ENCODE measurements at places on chromosomes 16 and 17. TPM values are rescaled to one million over a fixed set of nuclear protein-coding genes. Genes with fewer than 3 reads are reported as not detected.

DNA sequence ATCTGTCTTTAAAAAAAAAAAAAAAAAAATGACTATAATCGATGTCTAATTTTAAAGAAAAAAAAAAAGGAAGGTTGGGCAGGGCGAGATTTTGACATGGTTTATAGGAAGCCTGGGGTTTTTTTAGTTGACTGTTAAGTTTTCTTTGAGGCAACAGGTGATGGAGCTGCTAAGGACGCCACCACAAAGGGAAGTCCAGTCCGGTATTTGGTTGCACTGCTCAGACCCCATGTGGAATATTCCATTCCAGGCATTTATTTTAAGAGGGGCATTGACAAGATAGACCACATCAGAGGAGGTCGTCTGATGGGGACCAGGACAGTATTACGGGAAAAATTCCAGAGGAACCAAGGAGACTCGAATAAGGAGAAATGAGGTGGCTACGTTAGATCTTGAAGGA is 168.4 kb downstream of the CCDC182 start:
- DNase-seq, result no peak

DNA sequence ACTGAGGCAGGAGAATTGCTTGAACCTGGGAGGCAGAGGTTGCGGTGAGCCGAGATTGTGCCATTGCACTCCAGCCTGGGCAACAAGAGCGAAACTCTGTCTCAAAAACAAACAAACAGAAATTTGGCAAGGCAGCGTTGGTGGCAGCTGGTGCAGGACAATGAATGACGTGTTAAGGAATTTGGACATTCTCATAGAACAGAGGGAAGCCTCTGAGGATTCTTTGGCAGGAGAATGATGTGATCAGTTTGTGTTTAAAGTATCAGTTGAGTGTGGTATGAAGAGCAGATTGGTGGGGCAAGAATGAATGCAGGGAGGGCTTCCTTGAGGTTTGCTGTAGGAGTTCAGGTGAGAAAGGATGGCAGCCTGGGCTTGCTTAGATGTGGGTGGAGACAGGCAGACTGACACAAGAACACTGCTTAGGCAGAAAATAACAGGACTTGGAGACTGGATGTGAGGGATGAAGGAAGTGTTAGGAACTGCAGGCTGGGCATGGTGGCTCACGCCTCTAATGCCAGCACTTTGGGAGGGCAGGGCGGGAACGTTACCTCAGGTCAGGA is 4.8 kb downstream of the CYB5D2 start:
- no peak for DNase-seq

DNA sequence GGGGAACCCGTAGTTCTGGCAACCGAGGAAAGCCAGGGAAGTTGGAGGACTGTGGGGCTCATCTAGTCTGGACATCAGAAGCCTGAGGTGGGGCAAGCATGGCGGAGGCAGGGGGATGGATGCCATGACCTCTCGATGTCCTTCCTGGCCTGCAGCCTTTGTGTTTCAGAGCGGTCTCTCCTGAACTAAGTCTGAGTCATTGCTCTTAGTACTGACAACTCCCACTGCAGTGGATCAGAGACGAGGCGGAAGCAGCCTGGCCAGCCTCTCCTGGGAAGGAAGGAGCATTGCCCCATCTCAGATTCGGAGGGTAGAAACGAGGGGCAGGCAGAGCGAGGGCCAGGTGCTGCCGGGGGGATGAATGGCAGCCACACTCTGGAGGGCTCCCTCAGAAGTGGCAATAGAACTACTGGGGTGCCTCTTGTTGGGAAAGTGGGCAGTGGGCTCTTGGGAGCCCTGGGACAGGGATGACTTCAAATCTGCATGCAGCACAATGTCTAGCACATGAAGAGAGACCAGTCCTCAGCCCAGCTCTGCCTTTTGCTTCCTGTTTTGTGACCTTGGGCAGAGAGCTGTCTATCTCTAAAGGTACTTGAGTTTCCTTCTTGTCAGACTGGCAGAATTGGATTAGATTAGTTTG is 3.6 kb upstream of the STAC2 start:
- no peak for DNase-seq

DNA sequence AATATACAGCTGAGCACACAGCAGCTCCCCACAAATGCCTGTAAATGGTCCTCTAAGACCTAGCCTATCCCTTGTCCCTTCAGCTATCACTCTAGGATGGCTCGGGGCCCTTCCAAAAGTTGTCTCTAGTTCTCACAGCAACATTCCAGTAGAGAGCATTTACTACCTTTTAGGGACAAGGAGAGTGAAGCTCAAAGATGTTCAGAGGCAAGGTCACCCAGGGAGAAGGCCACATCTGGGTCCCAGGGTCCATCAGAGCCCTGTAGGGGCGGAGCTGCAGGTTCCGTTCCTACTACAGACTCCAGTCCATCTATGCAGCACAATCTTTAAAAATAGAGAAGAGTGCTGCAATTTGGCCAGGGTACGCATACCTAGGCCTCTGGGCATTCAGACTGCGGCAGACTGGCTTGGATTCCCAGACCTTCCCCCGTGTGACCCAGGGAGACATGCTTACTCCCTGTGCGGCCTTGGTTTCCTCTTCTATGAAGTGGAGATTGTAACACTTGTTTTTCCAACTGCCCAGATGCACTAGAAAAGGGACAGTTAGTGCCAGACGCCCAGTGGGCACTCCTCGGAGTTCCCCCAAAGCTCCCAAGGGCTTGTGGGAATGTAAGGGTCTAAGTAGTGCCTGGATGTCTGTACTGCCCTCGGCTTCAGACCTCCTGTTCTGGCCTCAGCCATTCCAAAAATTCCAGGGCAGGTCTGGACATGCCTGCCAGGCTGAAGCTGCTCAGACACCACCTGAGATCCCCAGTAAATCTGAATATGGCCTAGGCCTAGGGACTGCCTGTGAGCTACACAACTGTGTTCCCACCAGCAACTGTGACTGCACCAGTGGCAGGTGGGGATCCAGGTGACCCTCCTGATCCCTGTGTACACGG is 2.5 kb downstream of the SLC12A4 start:
- no peak for DNase-seq

- no peak for DNase-seq
Observed at GRCh38 chr17:6926667-6927066, 69.2 kb upstream of the ALOX12 start.

DNA sequence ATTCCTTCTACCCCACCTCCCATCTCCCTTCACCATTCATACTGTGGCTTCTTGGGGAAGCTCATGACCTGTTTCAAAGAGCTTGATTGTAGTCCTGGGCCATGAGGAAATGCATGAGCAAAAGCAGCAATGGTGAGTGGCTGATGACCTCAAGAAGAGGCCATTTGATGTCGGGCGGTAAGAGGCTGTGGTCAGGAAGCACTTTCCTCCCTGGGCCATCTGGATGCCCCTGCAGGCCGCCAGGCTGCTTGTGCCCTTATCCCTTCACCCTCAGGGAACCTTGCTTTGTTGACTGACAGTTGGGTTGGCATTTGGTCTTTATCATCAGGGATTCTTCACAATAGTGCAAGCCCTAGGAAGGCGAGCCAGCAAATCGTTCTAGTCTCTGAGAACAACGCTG is 78.3 kb upstream of the TBX2 start:
- no peak for DNase-seq

Gene HOXB7
- not detected for total RNA-seq

Gene SLC43A2
- total RNA-seq, result 20.7 TPM

- no peak for DNase-seq
Observed at GRCh38 chr17:11737313-11737679, 139.0 kb downstream of the DNAH9 start.

GRCh38 chr16:30934827-30935557 is 11.6 kb downstream of the FBXL19 start:
- DNase-seq, result no peak
